ENCODE measurements at places on chromosomes 11 and 22.

DNA sequence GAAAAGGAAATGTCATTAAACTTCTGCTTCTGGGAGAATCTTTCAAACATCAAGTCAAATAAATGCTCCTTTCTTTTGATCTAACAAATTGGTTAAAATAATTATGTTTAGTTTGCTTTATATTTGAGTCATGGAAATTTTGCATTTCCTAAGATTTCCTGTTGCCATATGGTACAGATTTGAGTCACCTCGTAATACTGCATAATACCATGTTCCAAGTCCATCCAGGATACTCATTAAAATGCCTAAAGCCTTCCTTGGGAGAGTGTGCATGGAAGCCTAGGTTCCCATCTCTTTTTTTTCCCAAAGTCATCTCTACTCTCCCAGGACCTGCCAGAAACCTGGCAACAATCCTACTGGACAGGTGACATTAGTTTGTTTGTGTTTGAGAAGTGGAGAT, 4.2 kb downstream of the OR9I1 start:
- DNase-seq: no peak

DNA sequence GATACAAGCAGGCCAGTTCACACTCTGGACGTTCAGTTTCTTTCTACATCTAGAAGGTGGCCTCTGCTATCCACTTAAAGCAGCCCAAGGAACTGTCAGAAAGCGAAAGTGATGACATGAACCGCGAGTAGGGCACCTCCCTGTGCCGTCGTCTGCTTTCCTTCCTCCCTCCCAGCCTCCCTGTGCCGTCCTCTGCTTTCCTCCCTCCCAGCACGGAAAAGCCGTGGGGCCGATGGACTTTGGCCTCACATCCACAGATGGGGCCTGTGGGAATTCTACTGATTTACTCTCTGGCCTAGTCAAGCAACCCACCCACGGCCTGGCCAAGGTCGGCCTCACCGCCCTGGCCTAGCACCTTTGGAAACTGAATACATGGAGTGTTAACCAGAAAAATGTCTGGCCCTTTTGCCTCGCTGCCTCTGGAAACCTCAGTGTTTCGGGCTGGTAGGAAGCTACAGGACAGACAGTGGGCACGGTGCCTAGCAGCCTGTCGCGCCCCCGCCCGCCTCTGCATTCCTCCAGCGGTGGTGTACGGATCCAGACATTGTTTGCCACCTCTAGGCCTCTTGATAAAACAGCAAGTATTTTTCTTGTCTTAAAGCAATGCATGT, 14.2 kb downstream of the PEX26 start:
- DNase-seq: peak; percentile 44

DNA sequence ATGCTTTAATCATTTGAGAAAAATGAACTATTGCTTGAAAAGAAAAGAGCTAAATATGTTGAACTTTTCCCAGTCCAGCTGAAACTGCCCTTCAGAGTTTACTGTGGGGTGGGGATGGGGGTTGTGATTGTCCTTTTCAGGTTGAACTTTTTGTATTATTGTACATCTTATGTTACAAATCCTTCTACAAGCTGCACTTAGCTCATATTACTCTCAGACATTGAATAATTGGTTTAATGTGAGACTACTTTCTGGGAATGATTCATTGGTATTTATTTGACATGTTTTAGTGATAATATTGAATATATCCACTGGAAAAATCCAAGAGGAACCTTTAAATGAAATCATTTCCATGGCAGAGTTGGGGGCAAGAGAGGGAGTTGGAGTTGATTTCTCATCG, 84.9 kb downstream of the ATXN10 start:
- no peak for DNase-seq

DNA sequence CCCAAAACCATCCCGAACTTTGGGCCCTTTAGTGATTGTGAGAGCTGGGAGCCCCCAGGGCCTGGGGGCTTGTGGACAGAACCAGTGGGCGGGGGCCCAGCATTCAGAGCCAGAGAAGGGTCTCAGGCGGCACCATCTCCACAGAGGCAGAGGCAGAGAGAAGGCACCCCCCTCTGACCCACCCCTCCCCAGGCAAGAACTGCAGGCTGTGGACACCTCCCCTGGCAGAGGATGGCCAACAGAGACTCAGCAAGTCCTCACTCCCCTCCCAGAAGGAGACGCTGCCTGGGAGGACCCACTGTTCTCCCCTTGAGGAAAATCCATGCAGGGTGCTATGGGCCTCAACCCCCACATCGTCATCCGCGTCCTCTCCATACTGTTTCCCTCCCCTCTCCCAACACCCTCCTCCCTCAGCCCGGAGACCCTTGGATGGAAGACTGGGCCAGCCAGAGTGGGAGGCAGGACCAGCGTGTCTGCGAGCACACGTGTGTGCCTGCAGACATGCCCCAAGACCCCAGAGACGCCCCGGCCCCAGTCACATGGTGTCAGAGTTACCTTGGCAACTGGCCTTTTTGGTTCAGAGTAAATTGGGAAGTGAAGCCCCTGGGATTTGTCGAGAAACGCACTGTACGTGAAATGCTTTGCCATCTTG, 42.6 kb downstream of the KCNC1 start:
- no peak for DNase-seq

DNA sequence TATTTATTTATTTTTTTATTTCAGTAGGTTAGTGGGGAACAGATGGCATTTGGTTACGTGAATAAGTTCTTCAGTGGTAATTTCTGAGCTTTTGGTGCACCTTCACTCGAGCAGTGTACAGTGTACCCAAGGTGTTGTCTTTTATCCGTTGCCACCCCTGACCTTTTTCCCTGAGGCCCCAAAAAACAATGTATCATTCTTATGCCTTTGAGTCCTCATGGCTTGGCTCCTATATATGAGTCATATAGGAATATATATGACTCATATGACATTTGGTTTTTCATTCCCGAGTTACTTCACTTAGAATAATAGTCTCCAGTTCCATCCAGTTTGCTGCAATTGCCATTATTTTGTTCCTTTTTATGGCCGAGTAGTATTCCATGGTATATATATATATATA, 763.9 kb downstream of the NTM start:
- DNase-seq: no peak

GRCh38 chr11:12272821-12273617, 104.4 kb upstream of the PARVA start:
- DNase-seq: no peak

- no peak for DNase-seq
Observed at GRCh38 chr11:108224366-108224765, 1.5 kb downstream of the ATM start.

DNA sequence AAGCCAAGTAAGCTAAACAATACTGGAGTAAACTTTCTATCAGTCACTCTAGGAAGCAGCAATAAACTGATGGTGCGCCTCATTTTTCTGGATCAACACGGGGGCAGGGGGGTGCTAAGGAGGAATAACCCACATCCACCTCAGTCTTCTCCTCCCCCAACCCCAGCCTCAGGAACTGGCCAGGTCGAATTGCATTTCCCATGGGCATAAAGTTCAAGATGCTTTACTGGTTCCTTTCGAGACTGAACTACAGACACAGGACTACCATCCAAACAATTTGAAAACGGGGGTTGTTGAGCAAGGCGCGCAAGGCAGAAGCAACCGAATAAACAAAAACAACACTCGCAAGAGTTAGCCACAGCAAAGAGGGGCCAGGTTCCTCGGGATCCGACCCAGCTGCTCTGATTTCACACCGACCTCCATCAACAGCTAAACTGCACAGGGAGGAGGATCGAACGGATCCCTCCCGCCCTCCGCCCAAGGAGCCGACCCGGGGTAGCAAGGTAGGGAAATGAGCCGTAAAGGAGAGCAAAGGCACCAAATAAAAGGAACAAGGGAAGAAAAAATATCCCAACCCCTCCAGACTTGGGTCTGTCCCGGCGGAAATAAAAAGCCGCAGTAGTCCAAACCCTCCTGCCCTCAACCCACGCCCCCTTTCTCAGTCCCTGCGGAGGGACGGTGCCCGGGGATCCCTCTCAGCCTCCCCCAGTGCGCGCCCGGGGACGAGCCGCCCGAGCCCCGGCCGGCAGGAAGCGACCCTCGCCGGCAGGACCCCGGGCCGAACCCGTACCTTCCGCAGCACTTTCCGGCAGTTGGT, 801 bp downstream of the SESN3 start:
- peak; percentile 61 for DNase-seq

GRCh38 chr11:10447445-10447844, 7.6 kb upstream of the AMPD3 start:
- no peak for DNase-seq

- no peak for DNase-seq
Observed at GRCh38 chr11:90171359-90171758, 36.9 kb downstream of the NAALAD2 start.

- DNase-seq: no peak
Observed at GRCh38 chr11:7281079-7281478, 29.4 kb downstream of the SYT9 start.

- DNase-seq: no peak
Observed at GRCh38 chr11:70007796-70008195, 70.3 kb upstream of the ANO1 start.

GRCh38 chr22:48741540-48741939, 1086.1 kb downstream of the BRD1 start:
- no peak for DNase-seq

- DNase-seq: no peak
Observed at GRCh38 chr11:93216511-93217101, 18.8 kb upstream of the SLC36A4 start.

- no peak for DNase-seq
Observed at GRCh38 chr22:50674130-50674500, 1.5 kb downstream of the SHANK3 start.

DNA sequence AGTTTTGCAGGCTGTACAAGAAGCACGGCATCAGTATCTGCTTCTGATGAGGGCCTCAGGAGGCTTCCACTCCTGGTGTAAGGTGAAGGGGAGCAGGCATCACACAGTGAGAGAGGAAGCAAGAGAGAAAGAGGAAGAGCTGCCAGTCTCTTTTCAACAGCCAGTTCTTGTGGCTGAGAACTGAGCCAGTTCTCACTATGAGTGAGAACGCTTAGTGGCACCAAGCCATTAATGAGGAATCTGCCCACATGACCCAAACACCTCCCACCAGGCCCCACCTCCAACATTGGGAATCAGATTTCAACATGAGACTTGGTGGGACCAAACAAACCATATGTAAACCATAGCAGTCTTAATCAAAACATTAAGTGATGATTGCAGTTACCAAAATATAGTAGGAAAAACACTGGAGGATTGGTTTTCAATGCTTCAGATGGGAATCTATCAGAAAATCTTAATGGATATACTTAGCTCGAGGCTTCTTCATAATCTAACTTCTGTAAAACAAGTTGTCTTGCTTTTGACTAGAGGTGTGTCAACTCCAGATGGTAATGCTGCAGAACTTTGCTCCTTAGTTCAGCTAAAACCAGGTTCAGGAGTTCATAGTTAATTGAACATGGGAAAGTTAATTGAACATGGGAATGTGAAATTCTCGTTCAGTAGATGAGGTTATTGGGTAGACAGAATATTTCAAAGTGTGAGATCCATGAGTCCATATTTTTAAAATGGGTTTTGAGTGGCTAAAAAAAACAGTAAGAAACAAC, 12.2 kb downstream of the FAR1 start:
- no peak for DNase-seq

GRCh38 chr11:64885367-64886286, 7.2 kb upstream of the EHD1 start:
- DNase-seq: no peak

DNA sequence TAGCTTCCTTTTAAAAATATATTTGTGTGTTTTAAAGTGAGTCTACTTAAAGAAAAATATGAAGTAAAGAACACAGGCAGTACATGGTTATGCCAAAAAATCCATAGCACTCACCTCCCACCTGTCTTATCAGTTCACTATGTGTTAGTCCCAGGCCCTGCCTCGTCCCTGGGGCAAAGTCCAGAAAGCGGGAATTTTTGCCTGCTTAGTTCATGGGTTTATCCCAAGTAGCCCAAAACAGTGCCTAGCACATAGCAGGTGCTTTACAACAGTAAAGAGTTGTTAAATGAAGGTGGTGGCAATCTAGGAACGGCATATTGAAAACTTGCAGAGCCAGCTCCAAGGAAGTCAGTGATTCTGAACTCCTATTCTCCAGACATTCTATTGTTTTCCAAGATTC, 154.0 kb downstream of the MN1 start:
- no peak for DNase-seq

- DNase-seq: no peak
Observed at GRCh38 chr22:42655693-42656092, 6.5 kb upstream of the CYB5R3 start.

GRCh38 chr22:47594836-47595521, 832.5 kb downstream of the TBC1D22A start:
- DNase-seq: peak; percentile 53

DNA sequence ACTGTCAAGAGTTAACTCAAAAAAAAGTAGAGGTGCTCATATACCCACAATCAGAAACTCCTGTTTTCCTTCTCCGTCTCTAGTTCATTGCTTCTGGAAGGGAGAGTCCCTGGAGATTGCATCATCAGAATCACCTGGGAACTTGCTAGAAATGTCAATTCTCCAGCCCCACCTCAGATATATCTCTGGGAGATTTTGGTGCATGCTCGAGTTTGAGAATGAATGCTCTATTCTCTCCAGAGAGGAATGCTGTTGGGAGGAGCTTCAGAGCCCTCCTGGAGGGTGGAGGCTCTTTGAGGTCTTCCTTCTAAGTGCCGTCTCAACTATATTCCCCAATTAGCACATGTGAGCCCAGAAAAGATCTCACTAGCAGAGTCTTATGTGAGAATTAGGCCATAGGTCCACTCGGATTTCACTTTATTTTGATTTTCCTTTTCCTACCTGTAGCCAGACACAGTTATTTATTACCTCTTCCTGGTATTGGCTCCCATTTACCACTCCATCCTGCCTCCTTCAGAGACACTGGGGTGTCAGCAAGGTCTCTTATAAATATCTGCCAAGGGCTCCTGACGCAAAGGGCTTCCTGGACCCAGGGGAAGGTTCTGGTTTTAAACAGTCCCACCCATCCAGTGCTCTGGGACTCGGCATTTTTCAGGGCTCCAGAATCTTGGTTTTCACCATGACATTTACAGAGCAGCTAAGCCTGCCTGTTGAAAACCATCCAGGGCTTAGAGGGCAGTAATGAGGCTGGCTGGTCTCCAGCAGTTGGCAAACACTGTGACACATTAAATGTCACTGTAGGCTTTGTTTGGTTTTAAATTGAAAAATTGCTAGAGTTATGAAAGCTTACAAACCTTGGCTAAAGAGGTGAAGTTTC, 136.2 kb downstream of the CD44 start:
- DNase-seq: no peak

DNA sequence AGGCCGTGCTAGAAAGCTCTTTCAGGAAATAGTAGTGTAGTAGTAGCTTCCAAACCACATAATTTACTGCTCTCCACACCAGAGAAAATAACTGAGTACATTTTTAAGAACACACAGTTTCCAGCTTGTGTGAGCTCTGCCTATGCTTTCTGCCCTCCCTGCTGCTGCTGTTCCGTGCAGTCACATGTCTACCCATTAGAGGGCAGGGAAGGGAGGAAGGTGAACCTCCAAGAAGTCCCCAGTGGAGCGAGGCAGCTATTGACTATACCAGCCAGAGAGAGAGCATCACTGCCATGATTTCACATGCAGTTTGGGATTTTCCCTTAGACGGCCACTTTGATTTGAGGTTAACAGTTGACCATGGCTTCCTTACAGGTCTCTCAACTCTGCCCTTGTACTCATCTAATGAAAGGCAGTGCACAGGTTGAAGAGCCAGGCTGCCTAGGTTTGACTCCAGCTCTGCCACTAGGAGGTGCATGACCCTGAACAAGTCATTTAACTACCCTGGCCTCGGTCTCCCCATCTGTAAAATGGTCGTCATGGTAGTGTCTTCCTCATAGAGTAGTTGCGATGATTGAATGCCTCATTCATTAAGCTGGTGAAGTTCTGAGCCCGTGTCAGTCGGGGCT, 19.7 kb upstream of the CTTN start:
- DNase-seq: no peak
